ENCODE measurements at places on chromosomes 6 and 20.

- no peak for DNase-seq
These were observed 30.5 kb upstream of the GLP1R start for GRCh38 chr6:39018103-39018502.

DNA sequence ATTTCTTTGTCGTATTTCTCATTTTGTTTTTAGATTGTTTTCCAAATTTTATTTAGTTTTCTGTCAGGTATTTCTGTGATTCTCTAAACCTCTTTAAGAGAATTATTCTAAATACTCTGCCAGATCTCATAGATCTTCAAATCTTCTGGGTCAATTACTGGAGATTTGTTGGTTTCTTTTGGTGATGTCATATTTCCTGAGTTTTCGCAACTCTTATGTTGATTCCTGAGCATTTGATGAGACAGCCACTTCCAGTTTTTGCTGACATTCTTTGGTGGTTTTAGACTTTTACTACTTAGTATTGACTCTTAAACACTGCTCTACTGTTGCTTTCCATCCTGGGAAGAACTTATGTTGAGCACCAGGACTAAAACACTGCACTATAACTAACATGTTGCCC is 21.9 kb downstream of the ADGB start:
- DNase-seq, result no peak

- no peak for DNase-seq
These were observed 37.6 kb downstream of the TXLNB start for GRCh38 chr6:139254196-139254595.

DNA sequence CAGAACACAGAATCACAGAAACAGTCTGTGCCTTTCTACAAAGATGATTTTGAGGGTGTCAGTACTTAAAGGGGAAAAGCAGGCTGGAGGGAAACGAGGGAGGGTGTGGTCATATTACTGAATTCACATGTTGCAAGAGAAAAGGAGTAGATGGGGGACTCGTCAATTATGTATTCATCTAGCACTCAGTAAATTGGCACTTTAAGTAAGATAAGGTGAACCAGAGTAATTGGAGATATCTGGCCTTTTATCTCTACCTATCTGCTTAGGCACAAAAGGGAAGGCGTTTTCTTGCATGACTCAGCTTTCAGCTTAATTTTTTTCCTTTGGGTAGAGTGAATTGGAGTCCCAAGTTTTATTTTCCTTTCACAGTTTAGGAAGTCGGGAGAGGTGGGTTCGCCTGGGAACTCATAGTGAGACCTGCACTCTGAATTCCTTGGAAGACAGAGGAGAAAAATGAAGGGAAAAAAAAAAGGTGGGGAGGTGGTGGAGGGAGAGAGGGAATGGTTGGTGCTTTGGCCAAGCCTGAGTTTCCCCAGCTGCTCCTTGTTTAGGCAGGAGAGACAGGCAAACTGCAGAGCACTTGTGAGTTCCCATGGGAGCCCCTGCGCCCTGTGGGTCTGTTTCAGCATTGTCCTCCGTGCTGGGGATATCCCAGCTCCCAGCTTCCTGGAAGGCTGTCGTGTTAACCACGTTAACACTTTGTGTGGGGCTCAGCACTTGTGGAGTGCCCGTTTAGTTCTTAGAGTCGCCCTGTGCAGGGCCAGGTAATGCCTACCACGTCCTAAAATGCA is 19.7 kb upstream of the GTSF1L start:
- DNase-seq, result peak; percentile 64

DNA sequence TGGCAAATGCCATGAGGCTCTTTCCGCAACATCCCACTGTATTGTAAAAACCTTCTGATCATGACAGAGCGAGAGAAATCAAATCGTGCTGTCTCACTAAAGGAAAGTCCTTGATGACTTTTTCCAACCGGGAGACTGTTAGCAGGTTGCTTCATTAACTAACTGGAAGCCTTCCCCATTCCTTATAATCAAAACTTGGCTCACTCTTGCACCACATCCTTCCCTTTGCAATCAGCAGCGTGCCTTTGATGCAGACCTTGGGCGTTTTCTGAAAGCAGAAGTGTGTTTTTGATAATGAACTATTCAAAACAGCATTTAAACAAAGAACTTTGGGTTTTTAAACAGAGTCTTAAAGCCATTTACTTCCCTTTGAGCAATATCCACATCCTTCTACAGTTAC is 96.2 kb upstream of the CNR1 start:
- no peak for DNase-seq

GRCh38 chr6:137849181-137849980 is 17.7 kb upstream of the TNFAIP3 start:
- DNase-seq, result no peak

GRCh38 chr6:156957931-156958547 is 180.9 kb downstream of the ARID1B start:
- DNase-seq, result no peak

Measured in SK-N-DZ (cell line).